ENCODE measurements at places on chromosomes 11 and 22. TPM values are rescaled to one million over a fixed set of nuclear protein-coding genes. Genes with fewer than 3 reads are reported as not detected.

GRCh38 chr11:74278721-74279161, 32.7 kb downstream of the P4HA3 start:
- peak; percentile 89 for DNase-seq

DNA sequence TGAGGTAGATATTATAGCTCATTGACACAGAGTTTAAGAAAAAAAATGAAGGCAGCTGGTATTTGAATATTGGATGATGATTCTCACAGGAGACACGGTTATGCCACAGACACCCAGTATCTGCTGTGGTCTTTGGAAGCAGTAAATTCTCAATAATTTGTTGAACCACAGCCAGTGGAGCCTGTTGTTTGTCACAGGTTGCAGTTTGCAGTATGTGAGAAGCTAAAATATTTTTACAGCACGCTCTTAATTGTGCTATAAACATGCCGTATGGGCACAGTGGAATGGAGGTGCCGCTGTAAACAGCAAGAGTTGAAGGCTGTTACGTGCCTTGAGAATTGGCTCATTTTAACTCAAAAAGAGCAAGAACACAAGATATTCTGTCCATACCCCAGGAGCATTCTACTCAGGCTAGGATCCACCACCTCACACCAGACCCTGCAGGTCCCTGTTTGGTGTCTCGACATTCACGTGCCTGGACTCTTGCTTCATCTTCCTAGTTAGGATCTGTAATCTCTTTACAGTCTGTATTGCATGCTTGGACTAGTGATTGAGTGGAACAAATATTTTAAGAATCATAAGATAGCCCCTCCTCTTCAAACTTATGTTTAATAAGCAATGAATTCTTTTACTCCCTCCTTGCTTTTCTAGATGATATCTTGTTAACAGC, 94.7 kb upstream of the GAL start:
- no peak for DNase-seq

- peak; percentile 41 for DNase-seq
Observed at GRCh38 chr11:113546757-113547507, 71.7 kb upstream of the DRD2 start.

- no peak for DNase-seq
Observed at GRCh38 chr11:115471367-115471766, 32.8 kb downstream of the CADM1 start.

DNA sequence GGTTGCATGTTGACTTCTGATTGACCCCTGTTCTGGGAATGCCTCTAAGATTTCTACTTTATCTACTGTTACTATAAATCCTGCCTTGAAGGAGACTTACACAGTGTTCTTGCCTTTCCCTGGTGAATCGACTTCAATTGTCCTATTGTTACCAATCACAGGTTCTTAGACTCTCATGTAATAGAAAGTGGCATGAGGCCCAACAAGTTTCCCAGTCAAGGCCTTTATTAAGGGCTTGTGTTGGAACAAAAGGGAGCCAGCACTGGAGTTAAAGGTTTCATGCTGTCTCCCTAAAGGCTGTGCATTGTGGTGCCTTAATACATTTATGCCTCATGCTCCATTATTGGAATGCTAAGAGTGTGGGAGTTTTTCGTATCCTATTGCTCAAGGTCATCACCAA, 23.3 kb downstream of the MS4A2 start:
- no peak for DNase-seq

DNA sequence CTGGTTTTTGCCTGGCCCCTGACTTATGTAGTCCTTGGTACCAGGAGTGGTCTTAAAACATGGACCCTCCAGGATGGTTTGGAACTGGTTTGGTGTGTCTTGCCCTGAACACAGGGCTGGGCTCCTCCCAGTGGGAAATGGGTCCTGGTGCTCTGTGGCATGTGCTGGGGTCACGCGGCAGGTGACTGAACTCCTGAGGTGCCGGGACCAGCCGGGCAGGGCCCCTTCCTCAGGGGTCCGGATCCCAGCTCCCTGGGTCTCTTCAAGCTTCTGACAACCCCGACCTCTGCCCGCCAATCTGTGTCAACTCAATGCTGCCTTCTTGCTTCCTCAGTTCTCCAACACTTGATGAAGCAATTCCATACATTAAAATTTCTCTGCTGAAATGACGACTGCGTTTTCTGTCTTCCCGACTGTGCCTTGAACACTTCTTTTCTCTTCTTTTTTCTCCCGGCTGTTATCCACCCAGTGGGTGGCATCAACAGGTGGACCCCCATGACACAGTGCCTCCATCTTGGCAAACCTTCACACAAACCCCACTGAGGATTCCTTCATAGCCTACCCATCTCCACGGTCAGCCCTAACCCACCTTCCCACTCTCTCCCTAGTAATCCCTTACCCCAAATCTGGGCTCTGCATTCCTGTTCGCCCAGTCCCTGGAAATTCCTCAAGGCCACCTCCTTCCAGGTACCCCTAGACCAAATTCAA, 4.4 kb downstream of the IFT27 start:
- no peak for DNase-seq

DNA sequence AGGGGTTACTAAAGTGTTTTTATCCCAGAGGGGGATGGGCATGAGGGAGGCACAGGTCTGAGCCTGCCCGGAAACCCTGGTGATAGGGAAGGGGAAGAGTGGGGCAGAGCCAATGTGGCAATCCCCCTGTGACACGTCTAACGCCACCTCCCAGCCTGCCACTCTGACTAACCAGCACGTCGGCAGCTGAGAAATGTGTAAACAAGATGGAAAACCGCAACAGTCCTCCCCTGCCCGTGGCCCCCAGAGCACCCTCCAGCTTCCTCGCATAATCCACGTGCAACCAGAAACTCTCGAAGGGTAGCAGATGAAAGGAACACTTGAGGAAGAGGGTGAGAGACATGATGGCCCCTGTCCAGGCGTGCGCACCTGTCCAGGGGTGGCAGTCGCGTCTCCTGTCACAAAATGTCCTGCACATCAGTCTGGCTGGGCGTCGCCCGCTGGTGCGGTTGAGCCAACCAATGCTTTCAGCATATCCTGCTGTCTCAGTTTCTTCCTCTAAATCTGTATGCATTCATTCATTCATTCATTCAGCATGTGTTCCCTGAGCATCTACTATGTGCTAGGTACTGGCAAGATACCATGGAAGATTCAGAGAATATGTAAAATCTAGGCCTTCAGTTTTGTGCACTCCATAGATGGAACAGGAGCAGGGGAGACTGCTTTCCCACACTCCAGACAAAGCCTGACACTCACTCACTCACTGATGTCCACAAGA, 4.5 kb downstream of the TMPRSS4 start:
- DNase-seq, result no peak

DNA sequence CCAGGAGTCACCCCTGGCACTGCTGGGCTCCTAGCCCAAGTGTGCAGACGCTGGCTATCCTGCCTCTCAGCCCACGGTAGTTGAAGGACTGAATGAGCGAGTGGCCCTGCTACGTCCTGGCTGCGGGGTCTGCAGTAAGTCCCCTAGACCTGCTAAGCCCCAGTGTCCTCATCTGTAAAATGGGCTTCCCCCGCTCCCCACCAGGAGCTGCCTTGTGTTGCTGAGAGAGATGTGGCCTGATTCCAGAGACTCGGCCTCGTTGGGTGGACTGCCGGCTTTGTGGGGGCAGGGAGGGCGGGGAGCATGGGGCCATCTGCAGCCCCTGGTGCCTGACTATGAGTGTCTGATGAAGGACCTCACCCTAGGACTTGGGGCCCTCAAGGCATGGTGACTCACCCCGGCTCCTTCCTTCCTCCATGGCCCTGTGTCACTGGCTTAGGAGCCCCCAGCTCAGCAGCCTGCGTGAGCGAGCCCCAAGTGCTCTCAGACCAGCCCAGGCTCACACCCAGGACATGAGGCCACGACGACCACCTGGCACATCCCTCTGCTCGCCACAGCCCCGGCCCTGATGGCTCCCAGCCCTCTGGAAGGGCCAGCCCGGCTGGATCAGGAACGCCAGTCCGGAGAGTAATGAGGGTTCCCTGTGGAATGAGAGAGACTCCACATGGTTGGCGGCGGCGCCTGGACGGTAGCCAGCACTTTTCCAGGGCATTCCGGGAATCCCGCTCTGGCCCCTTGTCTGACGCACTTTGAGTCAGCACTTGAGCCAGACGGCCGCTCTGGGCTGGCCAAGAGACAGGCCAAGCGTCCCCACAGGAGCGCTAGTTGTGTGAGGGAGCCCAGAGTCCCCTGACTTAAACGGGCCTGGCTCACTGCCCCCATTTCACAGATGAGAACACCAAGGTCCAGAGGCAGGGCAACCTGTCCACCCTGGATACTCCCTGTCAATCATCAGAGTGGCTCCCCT, 50.5 kb upstream of the SHISAL1 start:
- peak; percentile 97 for DNase-seq

GRCh38 chr22:47155131-47155885, 392.9 kb downstream of the TBC1D22A start:
- DNase-seq, result peak; percentile 33

DNA sequence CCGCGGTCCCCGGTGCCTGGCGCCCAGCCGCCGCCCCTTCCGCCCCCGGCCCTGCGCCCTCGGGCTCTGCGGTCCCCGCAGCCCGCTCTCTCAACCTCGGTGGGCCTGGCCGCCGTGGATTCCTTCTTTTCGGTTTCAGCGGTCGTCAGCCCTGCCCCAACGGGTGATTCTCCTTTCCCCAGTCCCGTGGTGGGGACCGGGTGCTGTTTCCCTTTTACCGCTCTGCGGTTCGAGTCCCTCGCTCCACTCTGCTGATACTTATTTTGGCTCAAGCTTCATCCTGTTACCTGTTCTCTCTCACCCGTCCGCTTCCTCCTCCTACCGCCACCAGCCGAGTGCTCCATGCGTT, 494 bp downstream of the ZDHHC5 start:
- no peak for DNase-seq

- no peak for DNase-seq
Observed at GRCh38 chr22:29798801-29799200, 31.6 kb downstream of the UQCR10 start.

DNA sequence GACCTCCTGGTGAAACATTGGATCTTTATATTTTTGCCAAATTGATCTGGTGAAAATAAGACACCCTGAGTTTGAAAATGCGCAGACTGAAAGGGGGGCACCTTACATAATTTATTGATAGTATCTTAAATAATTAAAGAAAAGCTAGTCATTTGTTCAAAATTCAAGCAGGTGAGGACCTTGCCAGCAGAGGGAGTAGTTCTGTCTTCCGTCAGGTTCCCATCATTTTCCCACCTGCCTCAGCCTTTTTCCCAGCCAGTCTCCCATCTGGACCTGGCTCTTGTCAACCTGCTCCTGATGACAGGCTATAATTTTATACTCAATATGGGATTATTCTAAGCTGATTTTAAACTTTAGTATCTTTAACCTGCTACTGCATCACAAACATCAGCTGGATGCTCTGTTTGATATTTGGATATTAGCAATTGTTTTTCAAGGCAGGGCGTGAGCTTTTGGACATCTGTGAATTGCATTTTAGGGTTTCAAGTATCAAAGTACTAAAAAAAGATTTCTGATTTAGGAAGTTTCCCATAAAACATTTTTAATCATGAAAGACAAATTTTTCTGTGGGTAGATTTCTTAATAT, 132.0 kb downstream of the ELP4 start:
- DNase-seq, result peak; percentile 47

DNA sequence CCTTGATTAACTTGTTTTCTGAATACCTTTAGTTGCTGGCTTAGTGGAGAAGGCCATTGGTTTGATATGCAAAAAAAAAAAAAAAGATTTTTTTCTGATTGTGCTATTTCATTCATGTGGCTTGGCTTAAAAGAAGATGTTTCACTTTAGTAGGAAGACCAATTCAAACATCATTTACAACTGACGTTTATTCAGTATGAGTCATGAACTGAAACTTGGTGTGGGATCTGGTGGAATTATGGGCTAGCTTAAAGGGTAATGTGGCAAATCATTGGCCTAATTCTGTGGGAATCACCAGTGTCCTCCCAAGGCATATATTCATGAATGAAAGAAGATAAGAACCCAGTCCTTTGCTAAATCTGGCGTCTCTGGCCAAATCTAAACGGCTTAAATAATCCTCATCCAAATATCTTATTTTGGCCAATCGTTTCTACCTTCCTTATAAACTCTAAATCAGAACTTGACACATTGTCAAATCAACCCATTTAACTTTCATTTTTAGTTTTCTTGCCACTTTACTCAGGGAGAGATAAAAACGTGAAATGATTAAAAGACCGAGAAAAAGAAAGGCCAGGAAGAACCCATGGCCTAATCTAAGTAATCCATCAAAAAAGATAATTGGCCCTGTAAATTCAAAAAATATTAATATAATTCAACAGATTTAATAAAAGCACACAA, 77.0 kb downstream of the DDIAS start:
- peak; percentile 36 for DNase-seq

DNA sequence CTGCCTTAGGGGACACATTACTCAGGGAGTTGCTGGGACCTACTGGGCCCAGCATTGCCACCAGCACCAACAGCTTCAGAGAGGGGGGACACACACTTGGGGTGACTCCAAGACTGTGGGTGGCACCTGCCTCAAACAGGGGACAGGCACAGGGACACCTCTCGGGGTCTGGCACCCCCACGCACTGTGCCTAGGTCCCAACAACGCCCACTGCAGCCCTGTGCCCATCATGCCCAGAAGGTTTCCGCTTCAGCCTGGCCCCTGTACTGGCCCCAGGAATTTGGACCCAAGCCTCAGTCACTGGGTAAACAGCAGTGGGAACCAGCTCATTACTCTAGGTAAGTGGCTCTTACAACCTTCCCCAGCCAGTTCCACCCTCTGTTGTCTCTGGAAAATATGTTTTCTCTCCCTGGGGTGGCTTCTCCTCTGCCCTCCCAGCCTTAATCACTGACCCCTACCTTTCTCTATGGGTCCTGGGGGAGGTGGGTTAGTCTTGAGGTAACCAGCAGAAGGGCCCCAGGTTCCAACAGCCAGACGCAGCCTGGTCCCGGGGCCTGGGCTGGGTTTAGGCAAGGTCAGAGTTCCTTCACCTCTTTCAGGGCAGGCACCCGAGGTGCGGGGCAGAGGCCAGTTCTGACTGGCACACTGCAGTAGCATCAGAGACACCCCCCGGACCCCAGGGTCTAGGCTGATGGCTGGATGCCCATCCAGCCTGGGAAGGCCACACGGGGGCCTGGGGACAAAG, 123.6 kb downstream of the MED15 start:
- DNase-seq, result no peak

- DNase-seq, result no peak
Observed at GRCh38 chr11:18723991-18724390, 2.0 kb downstream of the IGSF22 start.

GRCh38 chr11:68009391-68010089, 587 bp upstream of the ALDH3B1 start:
- DNase-seq, result peak; percentile 47

The ZNF70 gene
- 3.2 TPM for total RNA-seq

The ARHGAP32 gene
- total RNA-seq, result 10.2 TPM

The OR52A1 gene
- total RNA-seq, result not detected

The TRIM49 gene
- not detected for total RNA-seq

The APOL2 gene
- 33.2 TPM for total RNA-seq

The EXPH5 gene
- total RNA-seq, result 1.5 TPM

The SLC25A45 gene
- 4.6 TPM for total RNA-seq

The FREY1 gene
- total RNA-seq, result 0.29 TPM

The APOL3 gene
- 1.4 TPM for total RNA-seq

The DUSP8 gene
- 0.29 TPM for total RNA-seq

The OR52N4 gene
- not detected for total RNA-seq

The MYEOV gene
- not detected for total RNA-seq

The SCUBE2 gene
- total RNA-seq, result 8.4 TPM

The CCDC81 gene
- not detected for total RNA-seq

The PHETA2 gene
- total RNA-seq, result 18.6 TPM

The PRDM10 gene
- 8.1 TPM for total RNA-seq

The C11orf91 gene
- total RNA-seq, result not detected

The SEPTIN5 gene
- 123 TPM for total RNA-seq

The CRYBB2 gene
- total RNA-seq, result not detected

The OMP gene
- total RNA-seq, result not detected

The BAIAP2L2 gene
- 0.45 TPM for total RNA-seq

Measured in myocyte (in vitro differentiated cells).